CD4-positive, CD25-positive, alpha-beta regulatory T cell (primary cell): ENCODE measurements at places on chromosomes 4 and X. TPM values are rescaled to one million over a fixed set of nuclear protein-coding genes. Genes with fewer than 3 reads are reported as not detected.

CCDC160 gene
- not detected for total RNA-seq

GRCh38 chrX:3244203-3244743, 102.2 kb downstream of the MXRA5 start:
- DNase-seq = no peak

ATP10D gene
- total RNA-seq = 3.5 TPM

DNA sequence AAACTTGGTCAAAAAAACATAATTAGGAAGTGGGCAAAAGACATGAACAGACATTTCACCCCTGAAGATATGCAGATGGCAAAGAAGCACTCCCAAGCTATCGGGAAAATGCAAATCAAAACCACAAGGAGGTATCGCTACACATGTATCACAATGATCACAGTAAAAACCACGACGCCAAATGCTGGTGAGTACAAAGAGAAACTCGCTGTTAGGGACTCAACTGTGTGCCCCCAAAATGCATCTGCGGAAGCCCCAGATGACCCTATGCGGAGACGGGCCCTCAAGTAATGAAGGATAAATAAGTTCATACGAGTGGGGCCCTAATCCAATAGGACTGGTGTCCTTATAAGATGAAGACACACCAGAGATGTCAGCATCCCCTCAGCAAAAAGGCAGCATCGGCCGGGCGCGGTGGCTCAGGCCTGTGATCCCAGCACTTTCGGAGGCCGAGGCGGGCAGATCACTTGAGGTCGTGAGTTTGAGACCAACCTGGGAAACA, 10.2 kb downstream of the GAK start:
- DNase-seq = no peak

- no peak for DNase-seq
Observed at GRCh38 chr4:93831716-93832496, 3.4 kb downstream of the ATOH1 start.
